LHCN-M2 (cell line): ENCODE measurements at places on chromosomes 5 and 9.

- no peak for DNase-seq
Observed at GRCh38 chr5:24141046-24141445, 503.7 kb downstream of the CDH10 start.

- DNase-seq: no peak
Observed at GRCh38 chr5:72298711-72299110, 21.3 kb downstream of the MRPS27 start.

DNA sequence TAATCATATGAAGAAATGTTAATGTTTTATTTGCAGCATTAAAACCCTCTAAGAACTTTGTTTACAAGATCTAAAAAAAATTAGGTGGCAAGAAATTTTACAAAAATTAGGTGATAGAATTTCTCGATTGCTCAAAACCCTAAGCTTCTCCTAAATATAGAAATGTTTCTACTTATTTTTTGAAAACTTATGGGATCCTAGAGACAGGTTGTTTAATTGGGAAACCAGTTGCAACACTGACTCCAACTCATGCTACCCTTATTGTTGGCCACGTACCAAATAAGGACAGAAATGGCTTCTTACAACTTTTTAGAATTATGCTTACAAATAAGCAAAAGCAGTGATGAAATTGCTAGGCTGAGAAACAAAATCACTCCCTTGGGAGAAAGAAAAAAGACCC lies 531.1 kb downstream of the PDE4D start:
- DNase-seq: no peak

- no peak for DNase-seq
Observed at GRCh38 chr5:55966284-55966683, 28.5 kb downstream of the IL6ST start.
